Spinal cord (tissue), 10 donors: ENCODE measurements at places on chromosomes 1 and 21.

- DNase-seq = no peak
Observed at GRCh38 chr1:55117941-55118340, 78.6 kb downstream of the PCSK9 start.

DNA sequence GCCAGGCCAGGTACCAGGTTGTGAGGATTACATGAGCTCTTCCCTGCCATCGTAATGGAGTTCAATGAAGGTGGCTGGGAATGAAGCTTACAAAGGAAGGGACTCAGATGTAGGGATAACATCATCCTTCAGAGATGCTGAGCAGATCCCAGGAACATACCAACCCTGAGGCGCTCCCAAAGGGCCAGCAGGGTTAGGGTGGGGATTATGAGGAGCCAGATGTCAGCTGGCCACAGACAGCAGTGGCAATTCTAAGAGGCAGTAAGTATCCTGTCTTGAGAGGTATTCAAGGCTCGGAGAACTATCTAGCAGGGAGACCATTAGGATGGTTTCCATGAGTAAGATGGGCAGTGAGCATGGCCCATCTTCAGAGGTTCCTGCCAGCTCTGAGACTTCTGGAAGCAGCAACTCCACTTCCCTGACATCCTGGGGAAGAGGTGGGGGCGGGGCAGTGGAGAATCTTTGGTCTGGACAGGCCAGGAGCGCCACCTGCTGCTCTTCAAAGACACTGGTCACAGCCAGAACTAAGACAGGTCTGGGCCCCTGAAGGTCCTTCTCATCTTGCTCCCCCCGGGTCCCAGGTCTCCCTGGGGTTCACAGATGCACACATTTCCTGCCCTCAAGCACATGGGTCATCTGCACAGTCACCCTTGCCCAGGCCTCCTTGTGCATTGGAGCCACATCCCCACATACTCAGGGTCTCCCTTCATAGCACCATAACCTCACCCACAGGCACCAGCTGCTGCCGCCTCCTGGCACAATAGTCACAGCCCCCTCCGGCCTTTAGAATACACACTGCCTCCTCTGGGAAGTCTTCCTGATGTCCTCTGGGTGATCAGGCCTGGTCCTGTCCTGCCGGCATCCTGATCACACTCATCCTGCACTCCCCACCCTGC, 2.7 kb upstream of the SDC3 start:
- DNase-seq = peak; percentile 58

GRCh38 chr21:16318651-16319300, 589.0 kb downstream of the USP25 start:
- no peak for DNase-seq

DNA sequence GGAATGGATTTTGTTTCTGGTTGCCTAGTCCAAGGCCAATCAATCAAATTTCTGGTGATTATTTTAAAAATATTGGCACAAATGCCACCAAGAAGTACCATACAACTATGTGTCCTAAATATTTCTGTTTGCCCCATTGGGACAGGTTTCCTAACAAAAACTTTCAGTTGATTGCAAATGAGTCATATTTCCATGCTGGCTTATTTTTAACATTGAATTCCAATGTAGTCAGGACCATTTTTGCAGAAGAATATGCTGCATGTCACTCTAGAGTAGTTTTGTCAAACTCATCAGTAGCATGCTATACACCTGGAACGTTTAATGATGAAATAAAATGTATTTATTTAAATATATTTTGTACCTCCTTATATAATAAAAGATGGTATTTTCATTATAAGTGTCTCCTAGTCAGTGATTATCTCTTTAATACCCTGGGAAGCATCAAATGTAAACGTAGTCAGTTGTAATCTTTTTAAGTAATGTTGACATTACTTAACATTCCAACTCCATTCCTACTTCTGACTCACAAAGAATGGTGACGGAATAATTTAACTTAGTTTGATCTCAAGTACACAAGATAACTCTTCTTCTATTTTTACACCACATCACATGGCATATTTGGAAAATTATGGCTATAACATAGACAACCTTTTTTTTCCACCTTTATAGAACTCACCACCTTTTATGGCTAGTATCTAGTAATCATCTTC, 39.0 kb upstream of the USH2A start:
- DNase-seq = no peak

DNA sequence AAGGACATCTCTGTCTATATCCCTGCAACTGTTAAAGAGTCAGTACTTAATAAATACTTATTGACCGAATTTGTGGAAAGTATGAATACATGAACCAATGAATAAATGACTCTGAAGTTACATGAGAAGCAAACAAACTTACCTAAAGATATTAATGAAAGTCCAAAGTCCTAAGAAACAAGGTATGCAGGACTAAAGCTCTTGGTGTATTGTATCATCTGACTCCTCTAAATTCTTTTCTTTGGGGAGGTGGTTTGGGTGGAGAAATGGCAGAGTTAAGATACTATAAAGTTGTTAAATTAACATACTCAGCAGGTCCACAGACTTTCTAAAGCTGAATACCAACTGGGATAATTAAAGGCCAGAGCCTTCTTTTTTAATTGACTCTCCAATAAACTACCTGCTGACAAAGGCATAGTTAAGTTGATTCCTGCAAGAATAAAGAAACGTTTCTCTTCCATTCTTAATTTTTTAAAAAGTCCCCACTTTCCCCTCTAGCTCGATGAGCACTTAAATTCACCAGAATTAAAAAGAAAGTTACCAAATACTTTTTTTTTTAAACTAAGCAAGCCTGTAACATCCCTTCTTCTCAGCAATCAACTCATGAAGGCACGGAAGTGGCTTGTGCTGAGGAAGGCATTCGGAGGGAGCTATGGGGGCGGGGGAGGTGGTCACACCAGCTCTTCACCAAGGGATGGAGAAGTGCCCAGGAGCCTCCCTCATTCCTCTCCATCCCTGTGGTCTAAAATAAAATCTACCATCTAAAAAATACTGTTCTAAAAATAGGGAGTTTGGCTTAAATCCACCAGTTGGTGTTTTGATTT, 61.1 kb downstream of the GADD45A start:
- DNase-seq = peak; percentile 41

DNA sequence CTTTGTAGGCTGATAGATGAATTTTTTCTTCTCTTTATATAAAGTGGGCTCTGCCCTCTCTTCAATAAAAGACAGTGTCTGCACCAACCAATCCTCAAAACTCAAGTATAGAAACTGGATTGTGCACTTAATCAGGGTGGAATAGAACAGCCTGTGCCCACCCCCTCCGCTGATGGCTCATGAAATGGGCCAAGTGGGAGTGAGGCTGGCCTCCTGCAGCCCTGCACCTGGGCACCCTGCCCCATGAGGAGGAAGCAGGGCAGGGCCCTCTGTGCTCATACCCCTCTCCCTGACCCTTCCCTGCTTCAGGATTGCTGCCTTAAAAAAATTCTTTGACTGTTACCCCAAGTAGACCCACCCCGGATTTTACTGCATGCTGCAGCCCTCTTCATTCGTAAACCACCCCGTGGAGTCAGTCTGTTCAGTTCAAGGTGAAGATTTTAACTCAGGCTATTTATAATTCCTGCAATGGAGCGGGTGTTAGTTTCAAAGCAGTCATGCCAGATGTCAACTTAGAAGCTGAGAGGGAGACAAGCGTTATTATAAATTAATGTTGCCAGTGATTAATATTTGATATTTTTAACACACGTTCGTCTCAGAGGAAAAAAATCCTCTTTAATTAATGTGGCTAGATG, 15.8 kb downstream of the PROK1 start:
- DNase-seq = no peak

DNA sequence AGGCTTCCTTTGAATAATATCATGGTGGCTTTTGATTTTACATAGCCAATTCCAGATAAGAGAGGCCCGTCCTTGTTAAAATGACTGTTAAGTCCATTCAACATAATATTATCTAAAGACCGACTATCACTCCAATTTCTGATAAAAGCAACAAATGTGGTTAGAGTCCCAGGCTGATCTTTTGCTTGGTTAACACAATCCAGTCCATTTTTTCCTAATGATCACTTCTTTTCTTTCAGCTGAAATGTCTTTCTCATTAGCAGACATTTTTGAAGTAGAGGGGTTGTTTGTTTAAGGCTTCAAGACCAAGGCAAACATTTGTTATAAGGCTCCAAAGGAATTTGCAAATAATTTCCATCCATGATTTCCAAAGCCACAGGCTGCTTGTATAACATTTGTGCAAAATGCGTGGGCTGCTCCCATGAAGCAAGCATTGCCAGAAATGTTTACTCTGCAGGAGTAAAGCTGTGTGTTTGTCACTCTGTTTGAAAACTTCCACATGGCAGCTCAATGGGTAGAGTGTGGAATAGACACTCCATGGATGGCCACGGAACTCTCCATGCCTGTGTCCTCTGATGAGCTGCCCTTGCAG, 111.5 kb downstream of the PSMG1 start:
- no peak for DNase-seq

GRCh38 chr1:232146514-232146913, 483.4 kb downstream of the SIPA1L2 start:
- no peak for DNase-seq

DNA sequence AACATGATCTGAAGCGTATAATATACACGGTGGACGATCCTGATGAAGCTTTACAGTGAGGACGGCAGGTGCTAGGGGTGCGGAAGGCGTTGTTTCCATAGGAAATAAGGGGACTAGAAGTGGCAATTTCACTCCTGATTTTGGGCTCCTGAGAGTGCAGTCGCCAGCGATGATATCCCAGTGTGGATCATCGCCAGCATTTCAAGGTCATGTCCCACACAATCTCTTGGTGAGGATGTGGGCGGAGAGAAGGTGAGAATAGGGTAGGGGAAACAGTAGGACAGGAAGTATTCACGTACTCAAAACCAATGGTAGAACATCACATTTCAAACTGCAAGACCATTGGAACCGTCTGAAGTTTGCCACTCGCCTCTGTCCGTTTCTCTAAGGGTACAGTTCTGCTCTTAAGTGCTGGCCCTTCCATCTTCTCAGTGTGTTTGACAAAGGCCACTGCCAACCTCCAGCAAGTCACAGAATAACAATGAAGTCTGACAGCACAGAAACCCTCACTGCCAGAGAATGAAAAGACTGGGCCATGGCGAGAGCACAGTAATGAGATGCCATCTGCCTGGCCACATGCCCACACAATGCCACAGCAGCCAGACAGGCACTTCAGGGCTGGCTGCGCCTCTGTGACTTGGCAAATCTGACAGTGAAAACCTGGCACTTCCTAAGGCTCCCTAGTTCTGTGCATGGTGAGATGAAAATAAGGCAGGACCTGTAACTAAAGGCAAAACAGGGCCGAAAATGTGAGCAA, 27.9 kb downstream of the PCSK9 start:
- peak; percentile 72 for DNase-seq

DNA sequence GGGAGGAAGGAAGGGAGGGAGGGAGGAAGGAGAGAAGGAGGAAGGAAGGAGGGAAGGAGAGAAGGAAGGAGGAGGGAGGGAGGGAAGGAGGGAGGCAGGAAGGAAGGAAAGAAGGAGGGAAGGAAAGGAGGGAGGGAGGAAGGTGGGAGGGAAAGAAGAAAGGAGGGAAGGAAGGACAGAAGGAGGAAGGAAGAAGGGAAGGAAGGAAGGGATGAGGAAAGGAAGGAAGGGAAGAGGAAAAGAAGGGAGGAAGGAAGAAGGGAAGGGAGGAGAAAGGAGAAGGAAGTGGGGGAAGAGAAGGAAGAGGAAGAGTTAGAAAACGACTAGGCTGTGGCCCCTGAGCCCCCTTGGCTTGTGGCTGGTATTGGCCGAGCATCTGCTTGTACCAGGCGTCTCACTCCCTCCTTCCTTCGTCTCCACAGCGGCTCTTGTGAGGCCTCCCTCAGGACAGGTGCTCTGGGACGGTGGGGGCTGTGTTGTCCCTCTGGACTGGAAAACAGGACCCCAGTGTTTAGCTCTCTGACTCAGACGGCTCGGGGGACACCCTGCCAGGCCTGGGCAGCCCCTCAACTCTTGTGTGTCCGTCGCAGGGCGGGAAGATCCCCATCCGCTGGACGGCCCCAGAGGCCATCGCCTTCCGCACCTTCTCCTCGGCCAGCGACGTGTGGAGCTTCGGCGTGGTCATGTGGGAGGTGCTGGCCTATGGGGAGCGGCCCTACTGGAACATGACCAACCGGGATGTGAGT, 36.2 kb upstream of the C1QA start:
- no peak for DNase-seq

DNA sequence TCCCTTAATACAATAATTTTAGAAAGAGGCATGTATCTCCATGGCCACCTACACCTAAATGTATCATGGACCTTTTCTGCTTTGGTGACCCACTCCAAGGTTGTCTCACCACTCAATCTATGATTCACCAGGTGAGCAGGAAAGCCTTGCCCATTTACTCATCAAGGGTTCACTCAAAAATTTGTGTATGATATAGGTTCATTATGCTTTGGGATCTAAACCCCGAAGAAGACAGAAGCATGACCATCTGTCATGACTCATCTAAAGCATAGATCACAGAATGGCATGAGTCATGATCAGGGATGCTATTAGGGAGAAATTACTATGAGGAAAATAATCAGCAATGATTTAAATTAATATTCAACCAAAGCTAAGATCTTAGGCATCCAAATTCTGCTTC, 38.5 kb downstream of the PYHIN1 start:
- DNase-seq = no peak
